ENCODE measurements at places on chromosomes 3 and 15.

DNA sequence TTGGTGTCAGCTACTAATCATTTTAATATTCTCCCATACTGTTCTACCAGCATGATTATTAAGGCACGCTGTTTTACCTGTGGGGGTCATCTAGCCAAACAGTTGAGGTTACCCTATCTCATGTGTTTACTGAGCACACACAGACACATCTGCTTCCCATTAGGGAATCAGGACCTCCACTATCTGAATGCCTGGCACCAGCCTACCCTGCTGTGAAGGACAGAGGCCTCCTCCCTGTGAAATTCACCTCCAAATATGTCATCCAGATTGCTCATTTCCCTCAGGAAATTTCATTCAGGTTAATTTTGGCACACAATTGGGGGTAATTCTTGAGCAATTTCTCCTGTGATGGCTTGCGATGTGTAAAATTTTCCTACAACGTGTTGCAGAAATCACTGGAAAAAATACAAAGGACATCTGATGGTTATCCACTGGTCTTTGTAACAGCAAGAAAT lies 155.6 kb upstream of the NR2E3 start:
- DNase-seq: no peak

- no peak for DNase-seq
Measured at GRCh38 chr15:51917493-51917892, 54.1 kb downstream of the LEO1 start.

GRCh38 chr3:194322678-194323211 lies 28.4 kb downstream of the CPN2 start:
- DNase-seq: no peak

DNA sequence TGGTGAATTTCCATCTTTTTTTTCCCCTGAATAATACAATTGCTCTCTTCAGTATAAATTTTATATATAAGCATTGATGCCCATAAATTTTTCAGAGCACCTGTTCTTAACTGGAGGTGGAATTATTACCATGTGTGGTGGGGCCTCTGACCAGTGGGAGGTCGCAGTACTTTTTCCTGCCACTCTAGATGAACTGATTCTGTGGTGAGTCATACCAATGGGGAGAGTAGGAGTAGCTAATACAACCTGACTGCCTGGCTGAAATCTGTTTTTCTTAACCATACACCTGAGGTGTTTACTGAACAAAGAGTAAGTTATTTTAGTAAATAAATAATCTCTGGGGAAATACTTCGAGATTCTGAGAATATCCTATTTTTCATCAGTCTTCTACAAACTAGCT lies 67.2 kb downstream of the UNC13C start:
- DNase-seq: no peak

- DNase-seq: no peak
Measured at GRCh38 chr3:194548346-194549321, 61.8 kb upstream of the ATP13A3 start.

- no peak for DNase-seq
Measured at GRCh38 chr15:67859331-67859946, 19.6 kb upstream of the RNU6-1 start.

DNA sequence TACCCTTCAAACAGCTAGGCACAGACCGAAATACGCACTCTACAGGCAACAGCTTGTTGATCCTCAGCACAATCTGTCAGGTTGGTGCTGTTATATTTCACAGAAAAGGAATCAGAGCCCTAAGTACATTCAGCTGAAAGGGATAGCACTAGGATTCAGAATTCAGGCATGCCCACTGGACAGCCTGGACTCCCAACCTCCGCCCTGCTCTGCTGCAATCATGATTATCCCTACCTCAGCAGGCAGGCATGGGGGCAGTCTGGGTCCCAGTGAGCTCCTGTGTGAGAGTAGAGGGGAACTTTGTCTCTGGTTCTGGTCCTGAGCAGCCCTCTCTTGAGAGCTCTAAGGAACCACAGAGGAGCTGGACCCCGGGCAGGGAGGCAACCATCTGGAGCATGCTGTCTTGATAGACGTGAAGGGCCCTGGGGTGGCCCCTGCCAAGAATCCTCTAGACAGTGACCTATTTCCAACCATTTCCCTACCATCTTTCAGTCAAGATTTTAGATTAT lies 23.4 kb upstream of the NOX5 start:
- no peak for DNase-seq

GRCh38 chr3:147619921-147620560 lies 210.9 kb downstream of the ZIC1 start:
- DNase-seq: no peak

- no peak for DNase-seq
Measured at GRCh38 chr3:126008219-126008618, 39.2 kb downstream of the ROPN1B start.

- DNase-seq: no peak
Measured at GRCh38 chr15:100769043-100769974, 110.3 kb upstream of the ALDH1A3 start.

- DNase-seq: no peak
Measured at GRCh38 chr3:11969986-11970385, 34.2 kb upstream of the SYN2 start.

DNA sequence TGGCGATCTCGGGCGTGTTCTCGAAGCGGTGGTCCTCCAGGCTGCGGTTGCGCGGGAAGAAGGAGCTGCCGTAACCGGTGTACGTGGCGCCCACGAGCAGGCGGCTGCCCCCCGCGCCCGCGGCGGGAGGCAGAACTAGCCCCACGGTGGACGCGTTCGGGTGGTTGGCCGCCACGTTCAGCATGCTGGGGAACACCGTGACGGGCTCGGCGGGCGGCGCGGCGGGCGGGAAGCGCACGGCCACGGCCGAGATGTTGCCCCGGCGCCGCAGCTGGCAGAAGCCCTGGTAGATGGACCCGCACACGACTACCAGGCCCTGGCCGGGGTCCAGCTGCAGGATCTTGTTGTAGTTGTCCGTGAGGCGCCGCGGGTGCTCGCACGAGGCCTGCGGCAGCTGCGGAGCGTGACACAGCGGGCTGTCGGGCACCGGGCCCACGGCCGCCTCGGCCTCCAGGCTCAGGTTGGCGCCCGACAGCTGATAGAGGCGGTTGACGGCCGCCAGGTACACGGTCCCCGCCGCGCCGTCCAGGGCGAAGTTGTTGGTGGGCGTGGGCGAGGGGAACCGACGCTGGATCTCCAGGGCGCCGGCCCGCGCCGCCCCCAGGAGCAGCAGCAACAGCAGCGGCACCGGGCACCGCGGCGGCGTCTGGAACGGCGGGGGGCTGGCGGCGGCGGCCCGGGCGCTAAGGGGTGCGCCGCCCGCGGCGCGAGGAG lies 397 bp downstream of the PLXND1 start:
- DNase-seq: peak; percentile 26

DNA sequence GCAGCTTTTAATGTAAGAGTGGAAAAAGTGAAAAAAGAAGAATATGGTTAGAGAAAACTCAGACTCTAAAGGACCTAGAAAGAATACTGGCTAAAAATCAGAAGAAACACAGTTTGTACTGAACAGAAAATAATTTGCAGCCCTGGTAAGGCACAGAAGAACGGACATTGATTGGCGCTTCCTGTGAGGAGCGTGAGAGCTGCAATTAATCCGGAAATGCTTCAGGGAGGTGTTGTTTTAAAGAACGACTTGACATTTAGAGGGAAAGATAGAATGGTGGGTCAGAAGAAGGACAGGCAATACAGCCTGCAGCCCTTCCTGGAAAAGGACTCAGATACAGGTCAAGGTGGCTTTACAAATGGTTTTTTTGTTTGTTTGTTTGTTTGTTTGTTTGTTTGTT lies 151.3 kb upstream of the TSC22D2 start:
- no peak for DNase-seq

GRCh38 chr3:14947100-14947885 lies at the start of gene NR2C2:
TSS of gene NR2C2 (plus strand) at chr3:14947583. CDS start at chr3:15003915, 56,332 bp downstream.
- DNase-seq: peak; percentile 9

DNA sequence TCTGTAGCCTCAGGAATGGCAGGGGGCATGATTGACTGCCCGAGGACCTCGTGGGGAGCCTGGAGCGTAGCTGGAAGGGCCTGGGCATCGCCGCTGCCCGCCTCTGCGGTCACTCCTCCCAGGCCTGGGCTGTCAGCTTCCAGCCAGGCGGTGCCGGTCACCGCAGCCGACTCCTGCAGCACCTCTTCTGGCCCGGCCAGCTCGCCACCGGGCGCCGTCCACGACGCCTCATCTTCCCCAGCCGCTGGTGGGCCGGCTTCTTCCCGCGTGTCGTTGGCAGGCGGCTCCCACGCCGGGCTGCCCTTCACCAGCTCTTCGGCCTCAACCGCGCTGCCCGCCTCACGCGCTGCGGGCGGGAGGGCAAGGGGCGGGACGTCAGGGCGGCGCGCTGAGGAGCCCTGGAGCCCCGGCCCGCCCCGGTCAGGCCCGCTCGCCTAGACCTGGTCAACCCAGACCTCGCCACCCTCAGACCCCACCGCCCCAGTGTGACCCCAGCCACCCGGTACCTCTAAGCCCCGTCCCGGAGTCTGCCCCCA lies 1.0 kb downstream of the CSPG5 start:
- DNase-seq: no peak

DNA sequence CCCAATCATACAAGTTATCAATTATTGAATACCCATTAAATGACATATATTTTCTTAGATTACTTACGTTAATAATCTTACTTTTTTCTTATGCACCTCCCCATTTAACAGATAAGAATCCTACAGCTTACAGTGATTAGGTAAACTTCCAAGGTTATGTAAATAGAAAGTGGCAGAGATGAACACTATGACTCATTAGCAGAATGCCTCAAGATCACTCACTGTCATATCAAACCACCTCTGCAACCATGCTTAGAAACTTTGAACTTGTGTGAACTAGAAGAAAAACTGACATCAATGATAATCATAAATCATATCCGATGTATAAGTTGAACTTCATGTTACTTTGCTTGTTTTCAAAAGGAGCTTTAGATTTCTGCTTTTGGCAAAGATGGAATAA lies 911.6 kb upstream of the ARPP21 start:
- no peak for DNase-seq

GRCh38 chr15:99731336-99732123 lies 1.7 kb downstream of the LYSMD4 start:
- no peak for DNase-seq

DNA sequence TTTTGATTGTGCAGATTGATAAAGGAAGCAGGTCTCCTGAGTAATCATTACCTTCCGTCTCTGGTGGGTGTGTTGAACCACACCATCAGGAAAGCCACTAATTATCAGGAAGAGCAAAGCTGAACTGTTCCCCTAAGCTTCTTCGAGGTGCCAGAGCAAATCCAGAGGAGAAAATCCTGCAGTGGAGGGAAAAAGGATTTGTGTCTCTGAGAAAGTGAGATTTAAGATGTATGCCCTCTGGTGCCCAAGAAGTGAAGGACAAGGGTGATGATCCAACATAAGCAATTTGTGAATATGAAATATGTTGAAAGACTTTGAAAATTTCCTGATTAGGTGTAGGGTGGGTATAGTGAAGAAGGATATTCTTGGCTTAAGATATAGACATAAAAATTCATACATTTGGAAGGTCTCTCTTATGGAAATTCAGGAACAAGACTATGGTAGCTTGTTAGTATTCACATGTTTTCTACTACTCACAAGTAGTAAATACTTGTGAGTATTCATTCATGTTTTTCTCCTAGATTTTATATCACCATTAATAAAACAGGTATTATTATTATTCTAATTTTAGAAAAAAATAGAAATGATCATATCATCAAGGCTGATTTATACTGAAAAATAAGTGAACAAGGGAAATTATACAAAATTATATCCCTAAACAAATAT lies 34.8 kb downstream of the COMMD2 start:
- peak; percentile 13 for DNase-seq

DNA sequence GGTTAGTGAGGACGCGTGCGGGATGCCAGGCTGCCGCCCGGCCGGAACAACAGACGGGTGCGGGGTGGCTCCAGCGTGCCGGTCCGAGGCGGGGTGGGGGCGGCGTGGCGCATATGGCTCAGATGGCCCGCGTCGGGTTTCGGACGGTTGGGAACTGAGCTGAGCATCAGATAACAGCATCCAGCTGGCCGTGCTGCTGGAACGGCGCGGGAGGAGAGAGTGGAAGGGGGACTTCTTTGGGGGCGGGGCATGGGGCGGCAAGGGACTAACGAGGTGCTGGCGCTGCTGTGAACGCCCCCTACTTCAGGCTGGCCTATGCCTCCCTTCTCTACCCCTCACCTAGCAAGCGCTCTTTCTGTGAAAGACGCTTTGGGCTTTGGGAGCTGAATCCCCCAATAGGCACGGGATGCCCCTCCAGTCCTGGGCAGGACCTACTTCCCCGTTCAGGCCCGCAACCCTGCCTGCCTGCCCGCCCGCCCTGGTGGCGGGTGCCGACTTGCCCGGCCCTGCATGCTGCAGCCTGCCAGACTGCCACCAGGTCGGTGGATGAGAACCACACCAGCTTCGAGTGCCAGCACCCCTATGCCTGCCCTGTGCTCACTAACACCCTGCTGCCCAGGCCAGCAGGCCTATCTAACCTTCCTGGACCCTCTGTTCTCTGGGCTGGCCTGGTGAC lies 542 bp downstream of the INKA1 start:
- DNase-seq: no peak

- no peak for DNase-seq
Measured at GRCh38 chr3:154428286-154429206, 1.4 kb downstream of the GPR149 start.

DNA sequence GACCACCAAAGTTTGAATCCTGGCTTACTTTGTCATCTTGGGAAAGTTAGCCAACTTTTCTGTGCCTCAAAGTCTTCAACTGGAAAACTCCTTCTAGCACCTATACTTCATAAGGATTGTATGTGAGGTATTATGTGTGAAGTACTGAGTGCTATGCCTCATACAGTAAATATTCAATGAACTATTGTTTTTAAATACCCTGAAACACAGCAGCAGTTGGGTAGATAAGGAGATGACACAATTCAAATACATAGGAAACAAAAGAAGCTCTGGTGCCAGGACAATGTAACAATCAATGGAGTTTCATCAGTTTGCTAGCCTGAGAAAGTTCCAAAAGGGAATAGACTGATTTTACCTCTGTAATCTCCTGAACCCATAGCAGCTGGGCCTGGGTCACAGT lies 43.3 kb downstream of the TUBGCP4 start:
- no peak for DNase-seq

DNA sequence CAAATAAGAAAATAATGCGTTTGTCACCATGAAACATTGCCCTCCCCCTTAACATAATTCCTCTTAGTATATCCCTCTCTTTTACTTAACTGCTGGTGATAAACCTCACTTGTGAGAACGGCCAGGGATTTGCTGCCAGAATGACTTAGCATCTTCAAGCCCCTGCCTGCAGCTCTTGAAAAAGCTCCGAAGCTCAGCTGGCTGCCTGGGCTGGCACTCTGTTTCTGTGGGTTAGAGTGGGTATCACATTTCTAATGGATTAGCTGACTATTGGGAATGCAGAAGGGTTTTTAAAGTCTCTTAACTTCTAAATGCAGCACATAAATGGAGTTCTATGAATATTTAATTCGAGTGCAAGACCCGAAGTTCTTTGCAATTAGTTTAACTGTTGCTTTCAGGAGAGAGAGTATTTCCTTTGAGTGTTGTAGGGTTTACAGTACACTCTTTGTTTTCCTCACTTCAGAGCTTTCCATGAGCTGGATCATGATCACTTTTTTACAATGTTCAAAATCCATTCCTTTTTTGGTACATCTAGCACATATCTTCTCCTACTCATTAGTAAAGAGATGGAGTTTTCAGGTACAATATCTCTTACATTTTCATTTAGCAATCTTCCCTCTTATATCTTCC lies 124.7 kb upstream of the RBMS3 start:
- DNase-seq: no peak

Data from NCI-H1417 treated with DMSO at 0.1 percent for 48 hours (cell line).